ENCODE measurements at places on chromosomes 6 and 20.

DNA sequence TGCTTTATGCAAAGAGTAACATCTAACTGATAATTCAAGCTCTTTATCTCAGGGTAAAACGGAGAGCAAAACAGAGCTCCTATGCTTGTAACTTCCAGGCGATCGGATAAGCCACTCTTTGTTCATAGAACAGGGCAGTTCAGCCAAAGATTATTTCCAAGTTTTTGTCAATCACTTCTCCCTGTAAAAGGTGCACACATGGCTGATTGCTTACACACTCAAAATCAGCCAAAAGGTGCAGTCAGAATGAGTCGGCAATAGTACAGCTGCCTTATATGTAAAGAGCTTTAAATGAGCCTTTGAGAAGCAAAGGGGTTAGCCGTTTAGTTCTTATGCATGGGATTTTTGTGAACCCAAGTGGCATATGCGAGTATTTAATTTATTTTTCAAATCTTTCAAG, 449.6 kb upstream of the POU3F2 start:
- DNase-seq: no peak

DNA sequence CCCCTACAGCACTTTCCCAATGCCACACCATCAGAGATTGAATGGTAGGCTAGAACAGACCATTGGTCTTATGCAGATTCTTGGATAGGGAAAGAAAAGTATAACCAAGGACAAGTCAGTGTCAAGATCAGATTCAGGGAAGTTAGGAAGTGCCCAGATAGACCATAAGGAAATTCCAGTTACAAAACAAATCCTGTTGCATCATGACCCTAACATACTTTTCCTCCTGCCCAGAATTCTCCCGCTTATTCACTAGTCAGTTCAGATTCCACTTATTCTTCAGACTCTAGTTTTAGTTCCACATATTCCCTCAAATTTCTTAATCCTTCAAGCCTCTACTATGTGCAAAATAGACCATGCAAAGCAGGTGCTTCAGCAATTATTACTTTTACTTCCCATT, 20.7 kb downstream of the METTL24 start:
- DNase-seq: no peak

DNA sequence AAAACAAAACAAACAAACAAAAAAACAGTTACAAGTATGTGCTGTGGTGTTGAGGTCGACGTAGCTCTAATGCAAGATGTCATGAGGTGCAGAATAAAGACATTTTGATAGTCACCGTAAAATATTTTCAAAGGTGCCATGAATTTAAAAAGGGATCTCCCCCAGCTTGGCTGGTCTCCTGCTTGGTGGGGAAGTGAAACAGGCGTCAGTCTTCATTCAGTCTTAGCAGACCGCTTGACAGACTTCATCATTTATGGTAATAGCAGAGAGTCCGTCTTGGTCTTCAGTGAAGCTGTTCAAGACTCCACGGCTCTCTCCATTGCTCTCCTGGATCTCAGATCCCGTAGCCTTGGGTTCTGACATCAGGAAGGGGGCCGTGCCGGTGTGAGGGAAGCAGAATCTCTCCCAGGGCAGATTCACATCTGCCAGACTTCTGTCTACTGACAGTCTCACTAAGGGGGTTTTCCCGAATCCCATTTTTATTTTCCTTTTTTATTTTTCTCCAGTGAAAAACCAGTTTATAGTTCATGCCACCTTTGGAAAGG, 1.6 kb downstream of the SLC24A3 start:
- no peak for DNase-seq

DNA sequence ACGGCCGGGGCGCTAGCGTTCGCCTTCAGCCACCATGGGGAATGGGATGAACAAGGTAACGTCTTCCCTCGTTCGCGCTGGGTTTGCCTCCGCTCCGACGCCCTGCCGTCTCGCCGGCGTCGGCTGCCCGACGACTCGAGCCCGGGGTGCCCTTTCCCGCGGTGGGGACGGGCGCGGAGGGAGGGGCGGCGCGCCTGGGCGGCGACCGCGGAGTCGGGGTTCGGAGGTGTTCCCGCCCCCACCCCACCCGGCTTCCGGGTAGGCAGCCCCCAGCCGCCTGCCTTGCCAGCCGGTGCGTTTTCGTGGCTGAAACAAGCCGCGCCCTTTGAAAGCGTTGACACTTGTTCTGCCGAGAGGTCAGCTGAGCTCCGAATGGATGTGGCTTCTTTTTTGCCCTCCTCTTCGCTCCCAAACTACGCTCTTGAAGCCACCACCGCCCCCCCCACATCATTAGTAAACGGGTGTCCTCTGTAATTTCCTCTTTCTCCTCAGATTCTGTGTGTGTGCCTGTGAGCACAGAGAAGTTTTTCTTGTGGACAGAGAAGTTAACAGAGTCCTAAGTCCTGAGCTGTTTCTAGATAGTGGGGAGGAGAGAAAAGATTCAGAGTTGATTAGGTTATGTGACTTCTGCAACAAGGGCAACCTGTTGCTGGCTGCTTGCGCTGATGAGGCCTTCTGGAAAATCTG, 362 bp downstream of the DUSP22 start:
- peak; percentile 81 for DNase-seq

- DNase-seq: no peak
Measured at GRCh38 chr6:161353208-161353613, 79.3 kb upstream of the AGPAT4 start.

- DNase-seq: no peak
Measured at GRCh38 chr20:46004187-46004586, 4.5 kb upstream of the MMP9 start.

- DNase-seq: no peak
Measured at GRCh38 chr20:49318091-49318429, 40.2 kb upstream of the ZNFX1 start.
